ENCODE measurements at places on chromosomes 4 and X.

GRCh38 chrX:13330446-13330845 is 10.6 kb upstream of the ATXN3L start:
- DNase-seq, result no peak

- DNase-seq, result no peak
These were observed 110.4 kb upstream of the ATXN3L start for GRCh38 chrX:13430136-13430827.

GRCh38 chr4:94676970-94677369 is 80.8 kb upstream of the BMPR1B start:
- DNase-seq, result no peak

- no peak for DNase-seq
These were observed 12.8 kb downstream of the PJA1 start for GRCh38 chrX:69152417-69152841.

- no peak for DNase-seq
These were observed 91.6 kb upstream of the CPXCR1 start for GRCh38 chrX:88655460-88655859.

- DNase-seq, result no peak
These were observed 663.6 kb downstream of the STIM2 start for GRCh38 chr4:27524224-27524623.

DNA sequence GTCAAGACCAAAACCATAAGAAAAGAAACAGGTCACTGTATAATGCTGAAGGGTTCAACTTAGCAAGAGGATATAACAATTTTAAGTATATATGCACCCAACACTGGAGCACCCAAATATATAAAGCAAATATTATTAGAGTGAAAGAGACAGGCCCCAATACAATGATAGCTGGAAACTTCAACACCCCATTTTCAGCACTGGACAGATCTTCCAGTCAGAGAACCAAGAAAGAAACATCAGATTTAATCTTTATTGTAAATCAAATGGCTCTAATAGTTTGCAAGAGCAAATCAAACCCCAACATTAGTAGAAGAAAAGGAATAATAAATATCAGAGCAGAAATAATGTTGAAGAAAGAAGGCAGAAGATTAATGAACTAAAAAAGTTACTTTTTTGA is 36.2 kb downstream of the MAGED4 start:
- no peak for DNase-seq

DNA sequence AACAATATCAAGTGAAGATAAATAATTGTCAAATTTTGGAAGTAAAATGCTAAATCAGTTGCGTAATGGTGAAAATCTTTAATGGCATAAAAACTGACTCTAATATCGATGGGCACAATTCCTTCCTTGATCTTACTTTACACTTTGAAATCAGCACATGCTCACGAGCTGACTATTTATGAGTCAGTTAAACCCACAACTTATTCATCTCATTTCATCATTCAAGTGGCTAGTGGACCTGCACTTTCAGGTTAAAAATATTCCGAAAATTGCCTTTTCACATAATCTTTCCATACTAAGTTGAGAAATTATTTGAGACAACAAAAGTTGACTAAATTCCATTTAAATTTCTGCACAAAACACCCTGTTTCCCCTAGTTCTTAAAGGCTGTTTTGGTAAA is 582.1 kb upstream of the TENM3 start:
- DNase-seq, result no peak

DNA sequence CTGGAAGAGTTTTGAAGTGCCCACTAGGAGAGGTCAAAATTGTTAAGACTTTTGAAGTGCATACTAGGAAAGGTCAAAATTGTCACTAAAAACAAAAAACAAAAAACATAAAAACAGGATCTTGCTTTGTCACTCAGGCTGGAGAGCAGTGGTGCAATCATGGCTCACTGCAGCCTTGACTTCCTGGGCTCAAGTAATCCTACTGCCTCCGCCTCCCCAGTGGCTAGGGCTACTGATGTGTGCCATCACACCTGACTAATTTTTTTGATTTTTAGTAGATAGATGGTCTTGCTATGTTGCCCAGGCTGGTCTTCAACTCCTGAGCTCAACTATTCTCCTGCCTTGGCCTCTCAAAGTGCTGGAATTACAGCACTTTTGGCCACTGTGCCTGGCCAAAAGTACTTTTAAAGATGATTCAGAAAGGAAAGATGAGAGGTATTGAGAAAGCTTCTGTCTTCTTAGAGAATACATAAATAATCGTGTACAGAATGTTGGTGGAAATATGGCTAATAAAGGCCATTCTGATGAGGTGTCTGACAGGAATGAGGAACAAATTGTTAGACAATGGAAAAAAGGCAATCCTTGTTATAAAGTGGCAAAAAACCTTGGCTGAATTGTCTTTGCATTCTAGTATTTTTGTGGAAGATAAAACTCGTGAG is 43.3 kb upstream of the STX18 start:
- DNase-seq, result no peak

- no peak for DNase-seq
These were observed 3.5 kb downstream of the JAKMIP1 start for GRCh38 chr4:6196871-6197270.

DNA sequence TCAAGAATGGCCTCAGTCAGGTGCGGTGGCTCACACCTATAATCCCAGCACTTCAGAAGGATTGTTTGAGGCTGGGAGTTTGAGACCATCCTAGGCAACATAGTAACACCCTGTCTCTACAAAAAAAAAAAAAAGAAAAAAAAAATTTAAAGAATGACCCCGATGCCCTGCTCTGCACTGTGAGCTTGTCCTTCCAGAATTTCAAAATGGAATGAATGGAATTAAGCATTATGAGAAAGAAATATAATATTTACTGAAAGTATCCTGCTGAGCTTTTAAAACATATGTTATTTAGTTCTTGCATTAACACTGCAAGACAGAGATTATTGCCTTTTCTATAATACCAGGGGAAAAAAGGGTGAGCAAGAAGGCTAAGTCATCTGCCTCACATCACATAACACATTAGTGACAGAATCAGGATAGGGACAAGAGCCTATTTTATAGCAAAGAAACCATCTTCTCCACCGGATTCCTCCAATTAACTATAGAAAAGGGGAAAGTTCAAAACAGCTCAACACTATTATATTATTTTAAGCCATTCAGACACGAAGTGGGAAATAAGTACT is 41.9 kb upstream of the GAB1 start:
- DNase-seq, result no peak

- no peak for DNase-seq
These were observed 48.4 kb upstream of the PAK3 start for GRCh38 chrX:111047575-111047974.

DNA sequence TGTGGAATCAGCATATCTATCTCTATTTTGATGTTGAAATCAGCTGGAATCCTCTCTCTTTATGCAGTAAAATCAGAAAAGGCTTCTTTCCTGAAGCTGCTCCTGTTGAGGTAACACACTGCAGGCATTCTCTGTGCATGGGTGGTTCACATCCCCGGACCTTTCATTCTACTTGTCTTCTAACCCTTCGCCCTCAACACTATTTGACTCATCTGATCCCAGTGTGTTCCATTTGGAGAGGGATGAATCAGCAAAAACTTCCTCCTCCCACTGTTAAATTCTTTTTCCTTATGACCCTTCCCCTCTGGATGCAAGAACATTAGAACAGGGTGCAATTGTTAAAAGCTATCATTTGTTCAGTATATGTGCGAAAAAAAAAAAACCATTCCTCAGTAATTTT is 67.4 kb downstream of the RNF150 start:
- no peak for DNase-seq

DNA sequence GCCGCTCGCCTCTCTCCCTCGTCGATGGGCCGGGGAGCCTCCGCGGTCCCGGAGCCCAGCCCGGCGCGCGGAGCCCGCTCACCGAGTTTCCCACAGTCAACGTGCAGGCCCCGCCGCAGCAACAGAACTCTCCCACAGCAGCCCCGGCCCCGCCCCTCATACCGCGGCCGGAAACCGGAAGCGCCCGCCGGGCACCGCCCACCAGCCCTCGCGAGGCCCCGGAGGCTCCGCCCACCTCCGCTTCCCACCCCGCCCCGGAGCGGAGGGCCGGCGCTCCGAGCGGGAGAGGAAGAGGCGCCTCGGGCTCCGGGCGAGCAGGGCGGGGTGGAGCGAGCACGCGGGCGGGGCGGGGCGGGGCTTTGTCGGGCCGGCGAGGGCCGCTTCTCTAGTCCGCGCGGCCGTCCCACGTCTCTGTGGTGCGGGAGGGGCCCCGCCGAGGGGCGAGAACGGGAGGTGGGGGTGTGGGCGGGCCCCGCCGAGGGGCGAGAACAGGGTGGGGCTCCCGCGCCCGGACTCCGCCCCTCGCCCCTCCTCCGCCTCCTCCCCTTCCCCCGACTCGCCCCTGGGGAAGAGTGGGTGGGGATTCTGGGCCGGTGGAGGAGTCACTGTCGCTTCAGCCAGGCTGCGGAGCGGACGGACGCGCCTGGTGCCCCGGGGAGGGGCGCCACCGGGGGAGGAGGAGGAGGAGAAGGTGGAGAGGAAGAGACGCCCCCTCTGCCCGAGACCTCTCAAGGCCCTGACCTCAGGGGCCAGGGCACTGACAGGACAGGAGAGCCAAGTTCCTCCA is at the start of the genes ABCD1 and BCAP31:
TSS of gene ABCD1 (plus strand) at position 605 of the 787 bp plus-strand sequence. CDS start 411 bp downstream, outside the sequence.
TSS of gene BCAP31 (minus strand) at position 136 of the 787 bp plus-strand sequence. CDS start 1,143 bp downstream, outside the sequence.
- DNase-seq, result peak; percentile 83

Measured in activated T-helper 9 cell treated with anti-CD3 and anti-CD28 coated beads, Interleukin-2, amount 50 U/mL, for 16 hours (primary cell).